ENCODE measurements at places on chromosomes 7 and 10.
A peak's percentile ranks its signal among the peaks of the same experiment; 100 is the strongest.

DNA sequence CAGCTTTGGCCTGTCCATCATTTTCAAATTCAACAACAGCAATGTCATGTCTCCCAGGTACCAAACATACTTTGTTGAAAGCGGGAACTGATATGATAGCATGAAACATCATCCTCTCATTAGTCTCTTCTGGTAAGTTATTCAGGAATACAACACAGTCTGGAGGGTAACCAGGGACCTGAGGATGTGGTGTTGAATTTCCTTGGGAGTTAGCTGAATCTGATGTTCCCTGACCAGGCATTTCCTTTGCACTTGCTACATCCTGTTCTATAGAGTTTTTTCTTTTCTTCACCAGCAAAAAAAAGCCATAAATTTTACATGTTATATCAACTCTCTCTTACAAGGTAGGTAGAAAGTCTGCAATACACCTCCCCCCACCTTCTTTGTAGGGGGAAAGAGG lies 97.8 kb upstream of the AFAP1L2 start:
- DNase-seq = no peak

GRCh38 chr7:57789130-57789529 lies 339.2 kb downstream of the ZNF716 start:
- no peak for DNase-seq

- DNase-seq = no peak
These were observed 189.7 kb downstream of the THSD7A start for GRCh38 chr7:11642276-11642675.

DNA sequence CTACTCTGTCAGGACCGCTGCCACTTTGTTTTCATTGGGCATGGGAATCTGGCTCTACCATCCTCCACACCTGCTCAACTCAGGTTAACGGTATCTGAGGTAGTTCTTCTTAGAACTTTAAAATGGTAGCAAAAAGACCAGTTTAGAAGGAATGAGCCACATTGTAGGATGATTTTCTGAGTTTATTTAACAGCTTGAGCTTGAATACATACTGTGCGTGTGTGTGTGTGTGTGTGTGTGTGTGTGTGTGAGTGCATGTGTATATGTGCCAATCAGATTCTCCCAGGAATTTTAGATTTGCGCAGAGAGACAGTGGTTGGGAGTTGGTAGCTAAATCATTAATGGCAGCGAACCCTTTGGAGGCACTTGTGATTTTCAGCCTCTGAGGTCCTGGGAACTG lies 81.4 kb downstream of the SPAG6 start:
- no peak for DNase-seq

DNA sequence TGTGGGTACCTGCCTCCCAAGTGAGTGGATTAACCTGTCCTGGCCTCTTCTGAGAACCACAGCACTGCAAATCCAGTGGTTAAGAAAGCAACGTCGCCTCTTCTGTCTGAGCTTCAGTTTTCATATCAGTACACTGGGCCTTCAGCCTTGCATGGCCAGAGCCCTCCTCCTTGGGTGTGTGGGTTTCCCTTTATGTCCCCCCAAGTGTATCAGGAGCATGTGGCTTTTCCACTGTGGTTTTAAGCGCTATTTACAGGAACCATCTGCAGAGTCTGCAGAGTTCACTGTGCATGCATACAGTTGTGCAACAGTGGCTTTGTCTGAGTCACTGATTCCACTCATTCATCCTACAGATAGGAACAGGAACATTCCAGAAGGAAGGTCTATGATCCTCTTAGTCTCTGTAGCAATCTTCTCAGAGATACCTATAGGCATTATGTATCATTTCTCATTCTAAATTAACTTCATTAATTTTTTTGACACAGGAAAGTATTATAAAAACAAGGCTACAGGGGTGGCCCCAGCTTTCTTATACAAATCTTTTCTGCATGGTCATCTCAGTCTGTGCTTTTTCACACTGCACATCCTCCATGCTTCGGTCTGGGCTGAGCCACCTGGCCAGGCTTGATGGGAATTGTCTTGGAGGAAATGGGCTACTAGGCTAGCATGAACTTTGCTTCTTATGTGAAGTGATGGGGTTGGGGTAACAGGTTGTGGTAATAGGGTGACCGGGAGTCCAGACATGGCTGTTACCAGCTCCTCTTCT lies 17.1 kb downstream of the MBL2 start:
- peak; percentile 81 for DNase-seq

DNA sequence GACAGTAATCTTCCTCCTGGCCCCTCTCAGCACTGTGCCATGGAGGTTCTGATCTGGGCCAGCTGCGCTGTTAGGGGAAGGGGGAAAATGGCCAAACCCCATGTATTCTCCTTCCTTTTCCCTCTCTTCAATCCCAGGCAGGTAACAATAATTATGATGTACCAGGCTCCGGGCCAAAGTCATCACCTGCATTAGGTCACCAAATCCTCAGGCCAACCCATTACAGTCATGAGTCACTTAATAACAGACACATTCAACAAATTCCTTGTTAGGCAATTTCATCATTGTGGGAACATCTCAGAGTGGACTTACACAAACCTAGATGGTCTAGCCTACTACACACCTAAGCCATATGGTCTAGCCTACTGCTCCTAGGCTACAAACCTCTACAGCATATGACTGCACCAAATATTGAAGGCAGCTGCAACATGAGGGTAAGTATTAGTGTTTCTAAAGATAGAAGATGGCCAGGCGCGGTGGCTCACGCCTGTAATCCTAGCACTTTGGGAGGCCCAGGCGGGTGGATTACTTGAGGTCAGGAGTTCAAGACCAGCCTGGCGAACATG lies 2.2 kb upstream of the HSPB1 start:
- peak; percentile 98 for DNase-seq

DNA sequence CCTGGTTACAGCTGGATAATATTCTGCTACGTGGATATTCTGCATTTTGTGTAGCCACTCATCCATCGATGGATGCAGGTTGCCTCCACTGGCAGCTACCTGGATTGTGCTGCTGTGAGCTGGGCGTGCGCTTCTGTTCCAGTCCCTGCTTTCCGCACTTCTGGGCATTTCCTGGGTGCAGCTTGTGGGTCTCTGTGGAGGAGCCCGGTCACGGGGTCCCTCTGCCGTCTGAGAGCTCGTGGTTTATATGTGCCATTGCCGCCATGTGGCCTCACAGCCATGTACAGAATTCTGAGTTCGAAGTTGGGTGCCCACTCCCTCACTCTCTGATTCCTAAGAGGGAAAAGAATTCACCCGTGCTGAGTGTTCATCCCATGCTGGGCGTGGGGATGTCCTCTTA lies 38.3 kb downstream of the JAKMIP3 start:
- DNase-seq = no peak

- no peak for DNase-seq
These were observed at the start of gene CDH23 for GRCh38 chr10:71396711-71397295. CDH23 (plus strand) TSS chr10:71396920; CDS start chr10:71439832, 42,912 bp downstream.

GRCh38 chr7:127446842-127447241 lies 54.3 kb upstream of the ZNF800 start:
- DNase-seq = peak; percentile 2

DNA sequence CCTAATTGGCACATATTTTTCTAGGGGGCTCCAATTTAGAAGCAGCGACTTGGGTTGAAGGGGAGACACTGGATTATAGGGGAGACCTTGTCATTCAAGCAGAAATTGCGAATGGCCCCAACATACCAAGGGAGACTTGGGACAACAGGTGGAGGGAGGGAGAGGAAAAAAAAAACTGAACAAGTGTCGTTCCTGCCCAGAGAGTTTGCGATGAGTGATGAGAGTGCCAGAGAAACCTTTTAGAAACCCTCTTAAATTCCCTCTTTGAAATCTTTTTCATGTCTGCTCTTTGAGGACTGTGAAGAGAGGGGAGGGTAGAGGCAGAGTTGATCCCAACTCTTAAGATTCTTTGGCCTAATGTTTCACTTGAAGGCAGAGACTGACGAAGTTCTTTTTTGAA lies 24.3 kb downstream of the RBM20 start:
- no peak for DNase-seq

DNA sequence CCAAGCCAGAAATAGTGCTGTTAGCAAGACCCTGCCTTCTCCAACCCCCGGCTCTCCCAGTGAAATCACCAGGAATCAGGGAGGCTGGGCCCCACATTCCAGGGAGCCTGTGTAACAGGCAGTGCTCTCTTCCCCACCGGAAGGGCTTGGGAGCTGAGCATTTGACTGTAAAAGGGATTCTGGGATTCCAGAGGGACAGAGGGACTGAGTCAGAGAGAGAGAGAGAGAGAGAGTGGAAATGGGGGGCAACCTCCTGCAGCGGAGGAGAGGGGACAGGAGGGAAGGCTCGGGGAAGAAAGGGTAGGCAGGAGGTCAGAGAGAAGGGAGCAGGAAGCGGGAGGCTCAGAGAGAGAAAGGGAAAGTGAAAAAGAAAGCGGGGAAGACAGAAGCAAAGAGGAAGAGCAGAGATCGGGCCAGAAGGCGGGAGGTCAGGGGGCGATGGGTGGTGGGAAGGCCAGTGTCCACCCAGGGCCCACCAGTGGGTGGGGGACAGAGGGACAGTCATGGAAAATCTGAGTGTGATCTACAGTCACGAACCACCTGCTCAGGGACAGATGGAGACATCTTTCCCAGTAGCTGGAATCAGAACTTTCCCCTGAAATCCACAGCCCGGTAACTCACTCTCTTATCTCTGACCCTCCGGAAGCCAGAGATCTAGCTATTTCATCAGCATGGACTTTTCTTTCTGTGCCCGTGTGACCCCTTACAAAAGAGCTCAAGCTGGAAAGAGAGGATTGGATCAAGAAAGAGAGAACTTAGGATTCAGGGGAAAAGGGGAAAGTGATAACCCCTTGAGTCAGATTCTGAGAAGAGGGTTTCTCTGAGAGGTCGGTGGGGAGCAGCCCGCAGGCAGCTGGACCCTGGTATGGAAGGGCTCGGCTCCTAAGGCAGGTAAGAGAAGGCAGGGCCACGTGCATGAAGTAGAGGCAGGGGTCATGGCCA lies 4.6 kb upstream of the SERPINE1 start:
- peak; percentile 89 for DNase-seq

DNA sequence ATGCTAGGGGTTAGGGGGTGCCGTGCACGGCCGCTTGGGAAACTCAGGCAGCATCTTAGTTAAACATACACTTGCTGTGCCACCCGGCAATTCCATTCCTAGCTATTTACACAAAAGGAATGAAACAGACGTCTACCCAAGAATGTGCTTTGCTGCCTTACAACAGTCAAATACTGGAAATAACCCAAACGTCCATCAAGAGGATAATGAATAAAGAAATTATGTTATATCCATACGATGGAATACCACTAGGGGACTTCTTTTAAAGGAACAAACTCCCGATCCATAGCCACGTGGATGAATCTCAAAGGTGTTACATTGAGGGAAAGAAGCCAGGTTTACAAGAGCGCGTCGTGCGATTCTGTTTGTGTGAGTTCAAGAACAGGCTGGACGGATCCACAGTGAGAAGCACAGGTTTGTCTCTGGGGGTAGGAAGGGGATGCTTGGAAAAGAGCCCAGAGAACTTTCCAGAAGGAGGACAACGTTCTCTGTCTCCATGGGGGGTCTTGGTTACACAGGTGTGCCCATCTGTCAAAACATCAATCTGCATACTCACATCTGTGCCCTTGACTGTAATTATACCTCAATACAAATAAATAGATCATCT lies 41.8 kb downstream of the STK32C start:
- no peak for DNase-seq

GRCh38 chr10:1354809-1355710 lies 298.9 kb downstream of the WDR37 start:
- no peak for DNase-seq

DNA sequence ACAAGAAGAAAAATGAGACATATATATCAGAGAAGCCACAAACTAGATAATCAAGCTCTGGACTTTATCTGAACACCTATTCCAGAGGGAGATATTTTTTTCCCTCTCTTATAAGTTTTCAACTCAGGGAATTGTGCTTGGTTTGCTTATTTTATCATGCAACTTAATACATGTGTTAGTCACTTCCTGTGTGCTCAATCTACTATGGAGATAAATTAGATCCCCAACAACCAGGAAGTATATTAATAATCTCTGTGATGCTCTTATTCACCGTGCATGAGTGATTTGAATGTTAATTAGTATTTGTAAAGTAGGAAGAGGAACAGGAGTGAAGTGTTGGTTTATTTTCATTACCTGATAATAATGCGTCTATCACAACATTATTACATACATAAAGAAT lies 38.8 kb upstream of the ZNF365 start:
- peak; percentile 78 for DNase-seq

DNA sequence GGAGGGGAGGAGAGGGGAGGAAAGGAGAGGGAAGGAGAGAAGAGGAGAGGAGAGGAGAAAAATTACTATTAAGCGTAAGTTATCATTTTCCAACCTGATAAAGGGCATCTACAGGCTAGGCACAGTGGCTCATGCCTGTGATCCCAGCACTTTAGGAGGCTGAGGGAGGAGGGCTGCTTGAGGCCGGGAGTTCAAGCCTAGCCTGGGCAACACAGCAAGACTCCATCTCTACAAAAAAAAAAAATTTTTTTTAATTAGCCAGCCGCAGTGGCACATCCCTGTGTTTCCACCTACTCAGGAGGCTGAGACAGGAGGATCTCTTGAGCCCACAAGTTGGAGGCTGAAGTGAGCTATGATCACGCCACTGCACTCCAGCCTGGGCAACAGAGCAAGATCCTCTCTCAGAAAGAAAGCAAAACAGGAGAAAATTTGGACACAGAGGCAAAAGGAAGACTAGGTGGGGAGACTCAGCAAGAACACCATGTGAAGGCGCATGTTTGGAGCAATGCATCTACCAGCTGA lies 35.2 kb upstream of the GTF2I start:
- no peak for DNase-seq

DNA sequence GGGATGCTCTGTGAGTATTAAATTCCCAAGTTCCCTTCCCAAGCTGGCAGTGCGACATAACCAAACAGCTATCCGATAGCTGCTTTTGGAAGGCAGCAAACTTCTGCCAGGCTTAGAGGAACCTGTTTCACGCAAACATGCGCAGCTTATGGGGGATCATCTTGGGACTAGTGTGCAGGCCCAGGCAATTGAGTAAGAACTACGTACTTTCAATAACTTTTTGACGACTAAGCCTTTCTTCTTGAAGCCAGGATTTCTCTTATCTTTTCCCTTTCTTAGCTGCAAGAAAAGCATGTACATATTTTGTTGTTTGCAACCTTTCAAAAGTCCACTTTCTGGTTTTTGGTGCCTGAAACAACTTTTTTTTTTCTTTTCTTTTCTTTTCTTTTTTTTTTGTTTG lies 28.7 kb upstream of the SEPHS1 start:
- DNase-seq = no peak

- no peak for DNase-seq
These were observed 462.4 kb downstream of the ADRA2A start for GRCh38 chr10:111539246-111539645.

Measured in bronchial epithelial cell (primary cell).